Stimulated activated CD8-positive, alpha-beta memory T cell treated with anti-CD3 and anti-CD28 coated beads, Interleukin-12 subunit alpha, Interleukin-12 subunit beta, amount 100 ng/mL, for 4 hours (primary cell): ENCODE measurements at places on chromosomes 3 and 15.

DNA sequence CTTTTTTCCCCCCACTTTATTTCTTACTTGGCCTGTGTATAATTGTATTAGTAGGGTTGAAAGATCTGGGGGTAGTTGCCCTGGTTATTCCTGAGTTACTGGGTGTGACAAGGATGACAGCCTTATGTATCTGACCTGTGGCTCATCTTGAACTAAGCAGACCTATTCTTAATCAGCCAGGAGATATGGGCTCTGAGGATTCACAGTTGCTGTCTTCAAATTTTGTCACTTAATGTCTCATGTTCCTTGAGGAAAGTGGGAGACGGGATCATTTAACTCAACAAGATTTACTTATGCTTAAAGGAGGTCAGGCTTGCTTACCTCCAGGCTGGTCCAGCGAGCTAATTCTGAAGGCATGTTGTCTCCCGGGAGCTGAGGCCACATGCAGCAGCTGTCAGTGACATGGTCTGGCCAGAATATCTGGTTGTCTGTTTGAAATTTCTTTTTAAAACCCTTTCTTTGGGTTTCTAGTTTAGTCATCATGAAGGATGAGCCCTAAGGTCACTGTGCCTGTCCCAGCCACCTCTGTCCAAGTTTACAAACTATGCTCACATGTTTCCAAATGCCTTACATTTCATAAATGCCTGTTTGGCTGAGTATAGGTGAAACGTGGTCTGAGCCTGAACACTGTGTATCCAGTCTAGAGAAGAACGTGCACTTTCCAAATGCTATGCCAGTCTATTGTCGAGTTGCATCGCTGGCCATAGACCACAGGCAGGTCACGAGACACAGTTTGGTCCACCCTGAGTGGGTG lies 26.8 kb downstream of the LRTM1 start:
- DNase-seq = no peak

DNA sequence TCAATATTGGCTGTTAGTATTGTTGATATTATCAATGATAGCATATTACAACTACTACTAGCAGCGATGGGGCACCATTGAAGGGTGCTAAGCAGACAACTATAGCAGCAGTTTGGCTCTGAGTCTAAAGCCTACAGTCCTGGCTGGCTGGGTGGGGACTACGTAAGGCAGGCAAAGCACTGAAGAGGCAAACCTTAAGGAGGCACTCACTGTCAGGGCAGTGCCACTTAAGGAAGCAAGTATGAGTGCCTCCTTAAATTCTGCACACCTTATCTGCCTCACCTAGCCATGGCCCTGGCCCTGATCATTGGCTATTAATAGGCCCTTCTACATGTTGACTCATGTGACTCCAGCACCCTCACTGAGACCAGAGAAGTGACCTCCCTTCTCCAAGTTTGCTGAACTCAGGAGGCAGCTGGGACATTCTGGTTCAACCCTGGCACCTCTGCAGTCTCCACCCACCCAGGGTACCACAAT lies 20.6 kb downstream of the CDCP1 start:
- DNase-seq = no peak

- DNase-seq = no peak
Measured at GRCh38 chr3:70716832-70717231, 404.4 kb upstream of the MDFIC2 start.

GRCh38 chr3:98994128-98994762 lies 92.8 kb upstream of the DCBLD2 start:
- no peak for DNase-seq

GRCh38 chr15:48371961-48372360 lies 40.7 kb downstream of the DUT start:
- no peak for DNase-seq

DNA sequence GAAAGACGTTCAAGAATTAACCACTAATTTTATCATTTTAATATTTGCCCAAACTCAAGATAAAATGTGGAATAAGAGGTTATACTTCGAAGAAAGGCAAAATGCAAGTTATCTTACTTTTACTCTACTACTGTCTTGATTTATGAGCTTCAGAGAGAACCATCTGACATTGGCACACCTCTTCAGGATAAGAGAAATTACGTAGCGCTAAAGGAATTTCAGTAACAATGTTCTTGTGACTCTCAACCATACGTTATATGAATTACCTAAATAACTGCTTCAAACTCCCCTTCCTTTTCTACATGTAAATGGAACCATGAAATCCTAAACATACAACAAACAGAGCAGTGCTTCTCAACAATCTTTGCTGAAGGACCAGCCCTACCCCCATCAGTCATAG lies 96.8 kb downstream of the ZNF385D start:
- DNase-seq = no peak

- DNase-seq = no peak
Measured at GRCh38 chr3:191136347-191136746, 62.7 kb upstream of the OSTN start.

GRCh38 chr15:38440353-38441129 lies 13.4 kb upstream of the FAM98B start:
- DNase-seq = no peak

GRCh38 chr15:87518957-87519356 lies 737.6 kb downstream of the NTRK3 start:
- no peak for DNase-seq

- DNase-seq = no peak
Measured at GRCh38 chr15:70339571-70340493, 242.1 kb upstream of the TLE3 start.

- no peak for DNase-seq
Measured at GRCh38 chr3:73626106-73626505, 1.4 kb upstream of the PDZRN3 start.

DNA sequence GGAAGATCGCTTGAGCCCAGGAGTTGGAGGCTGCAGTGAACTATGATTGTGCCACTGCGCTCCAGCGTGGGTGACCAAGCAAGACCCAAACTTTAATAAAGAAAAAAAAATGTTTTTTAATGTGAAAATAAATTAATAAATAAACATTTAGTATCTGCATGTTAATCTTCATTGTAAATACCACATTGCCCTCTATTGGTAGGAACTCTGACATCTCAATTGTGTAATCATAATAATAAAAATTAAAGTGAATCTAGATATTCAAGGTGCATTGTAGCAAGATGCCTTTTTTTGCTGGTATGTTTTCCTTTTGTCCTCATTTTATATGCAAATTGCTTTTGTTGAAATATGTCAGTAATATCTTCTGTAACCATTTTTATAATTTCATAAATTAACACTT lies 95.0 kb upstream of the LIMD1 start:
- no peak for DNase-seq

DNA sequence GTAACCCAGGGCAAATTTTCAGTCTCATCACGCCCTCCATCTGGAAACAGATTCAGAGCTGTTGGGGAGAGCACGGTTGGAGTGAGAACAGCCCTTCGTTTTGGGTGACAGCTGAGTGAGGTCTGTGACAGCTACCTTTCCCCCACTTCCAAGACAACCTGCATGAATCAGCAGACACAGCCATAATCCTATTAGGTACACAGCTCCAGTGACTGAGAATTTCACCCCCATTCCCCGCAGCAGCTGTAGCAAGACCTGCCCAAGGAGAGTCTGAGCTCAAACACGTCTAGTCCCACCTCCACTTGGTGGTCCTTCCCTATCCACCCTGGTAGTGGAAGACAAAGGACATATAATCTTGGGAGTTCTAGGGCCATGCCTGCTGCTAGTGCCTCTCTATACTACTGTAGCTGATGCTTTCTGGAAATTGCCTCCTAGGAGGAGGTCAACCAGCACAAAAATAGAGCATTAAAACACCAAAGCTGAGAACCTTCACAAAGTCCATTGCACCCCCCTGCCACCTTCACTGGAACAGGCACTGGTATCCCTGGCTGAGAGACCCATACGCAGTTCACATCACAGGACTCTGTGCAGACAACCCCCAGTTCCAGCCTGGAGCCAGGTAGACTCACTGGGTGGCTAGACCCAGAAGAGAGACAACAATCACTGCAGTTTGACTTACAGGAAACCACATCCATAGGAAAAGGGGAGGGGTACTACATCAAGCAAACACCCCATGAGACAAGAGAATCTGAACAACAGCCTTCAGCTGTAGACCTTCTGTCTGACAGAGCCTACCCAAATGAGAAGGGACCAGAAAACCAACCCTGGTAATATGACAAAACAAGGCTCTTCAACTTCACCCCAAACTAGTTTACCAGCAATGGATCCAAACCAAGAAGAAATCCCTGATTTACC lies 448.6 kb upstream of the CBLB start:
- no peak for DNase-seq

DNA sequence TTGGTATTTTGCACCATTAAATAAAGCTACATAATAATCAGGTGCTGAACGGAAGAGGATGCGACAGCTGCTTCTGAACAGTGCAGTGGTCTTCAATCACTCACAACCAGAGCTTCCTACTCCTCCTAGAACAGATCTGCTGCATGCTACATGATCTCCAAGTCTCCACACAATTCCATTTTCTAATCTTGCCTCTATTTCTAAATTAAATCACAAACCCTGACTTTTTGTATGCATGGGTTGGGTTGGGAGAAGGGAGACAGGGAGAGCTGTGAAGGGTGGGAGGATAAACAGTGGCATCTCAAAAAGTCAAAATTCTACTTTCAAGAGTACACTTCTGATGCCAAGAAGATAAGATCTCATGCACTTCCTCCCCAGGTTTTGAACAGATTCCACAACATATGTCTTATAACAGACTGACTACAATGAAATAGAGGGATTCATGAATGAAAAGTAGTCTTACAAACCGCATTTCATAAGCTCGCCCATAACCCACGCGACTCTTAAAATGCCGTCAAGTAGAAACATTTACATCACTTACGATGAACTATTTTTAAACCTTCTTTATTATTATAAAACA lies 57.2 kb downstream of the CHSY1 start:
- DNase-seq = no peak

GRCh38 chr3:88795503-88795902 lies 311.9 kb upstream of the EPHA3 start:
- DNase-seq = no peak

DNA sequence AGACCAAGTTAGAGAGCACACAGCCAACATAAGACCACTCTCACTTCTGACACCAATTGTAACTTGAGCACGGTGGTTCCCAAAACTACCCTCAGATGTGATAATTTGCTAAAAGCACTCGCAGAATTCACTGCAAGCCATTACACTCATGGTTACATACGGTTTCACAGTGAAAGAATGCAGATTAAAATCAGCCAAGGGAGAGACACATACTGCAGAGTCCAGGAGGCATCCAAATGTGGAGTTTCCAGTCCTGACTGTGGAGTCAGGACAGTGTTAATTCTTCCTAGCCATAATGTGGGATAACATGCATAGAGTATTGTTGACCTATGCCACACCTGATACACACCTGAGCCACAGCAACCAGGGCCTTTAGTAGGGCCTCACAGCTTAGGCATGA lies 956.4 kb downstream of the NTRK3 start:
- no peak for DNase-seq

DNA sequence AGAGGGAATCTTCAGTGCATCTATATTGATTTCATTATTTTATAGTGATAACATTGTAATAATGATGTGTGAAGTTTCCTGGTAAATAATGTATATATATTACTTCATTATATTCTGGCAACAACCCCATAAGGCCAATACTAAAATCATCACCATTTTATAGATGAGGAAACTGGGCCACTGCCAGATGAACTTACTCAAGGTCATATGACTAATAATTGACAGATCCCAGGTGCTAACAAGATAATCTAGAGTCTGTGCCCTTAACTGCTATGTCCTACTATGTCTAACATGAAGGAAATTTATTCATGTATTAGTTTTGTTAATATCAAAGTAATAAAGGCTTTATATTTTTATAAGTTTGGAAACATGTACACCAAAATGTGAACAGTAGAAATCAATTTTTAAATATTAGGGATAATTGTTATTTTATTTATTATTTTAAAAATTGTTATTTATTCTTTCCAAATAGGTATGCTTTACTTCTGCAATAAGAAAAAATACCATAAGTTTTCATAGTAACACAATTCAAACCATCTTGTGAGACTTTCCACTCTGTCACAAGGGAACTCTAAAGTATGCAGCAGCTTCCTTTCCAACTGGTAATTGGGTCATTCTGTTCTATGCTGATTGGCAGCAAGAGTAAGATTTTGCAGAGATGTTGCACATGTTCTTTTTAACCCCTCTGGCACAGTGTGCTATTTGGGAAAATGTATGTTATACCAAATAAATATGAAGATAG lies 90.8 kb upstream of the CMC1 start:
- no peak for DNase-seq

GRCh38 chr3:157475921-157476414 lies 27.2 kb downstream of the VEPH1 start:
- no peak for DNase-seq

GRCh38 chr3:179027326-179027900 lies 44.2 kb downstream of the ZMAT3 start:
- no peak for DNase-seq

GRCh38 chr15:63264688-63265293 lies 12.6 kb upstream of the APH1B start:
- no peak for DNase-seq

- DNase-seq = no peak
Measured at GRCh38 chr15:91566141-91566540, 287.4 kb upstream of the SLCO3A1 start.

DNA sequence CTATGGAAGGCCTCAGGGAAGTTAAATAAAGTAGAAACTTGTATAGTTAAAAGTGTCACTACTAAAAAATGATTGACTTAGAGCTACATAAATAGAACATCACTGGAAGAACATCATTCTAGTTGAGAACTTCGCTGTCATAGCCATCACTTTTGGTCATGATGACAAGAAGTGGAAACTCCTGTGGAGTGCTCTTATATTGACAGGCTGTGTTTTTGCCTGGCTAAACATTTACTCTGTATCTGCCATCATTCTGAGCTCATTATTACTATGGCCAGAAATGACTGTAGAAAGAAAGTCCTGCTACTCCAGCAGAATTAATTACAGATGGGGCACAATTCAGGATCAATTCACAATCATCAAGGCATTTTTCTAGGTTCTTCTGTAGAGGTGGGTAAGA lies 165.1 kb upstream of the GOLIM4 start:
- no peak for DNase-seq

- DNase-seq = no peak
Measured at GRCh38 chr3:58129041-58129770, 81.6 kb downstream of the DNASE1L3 start.

- DNase-seq = no peak
Measured at GRCh38 chr15:95291898-95292472, 1038.5 kb upstream of the NR2F2 start.

DNA sequence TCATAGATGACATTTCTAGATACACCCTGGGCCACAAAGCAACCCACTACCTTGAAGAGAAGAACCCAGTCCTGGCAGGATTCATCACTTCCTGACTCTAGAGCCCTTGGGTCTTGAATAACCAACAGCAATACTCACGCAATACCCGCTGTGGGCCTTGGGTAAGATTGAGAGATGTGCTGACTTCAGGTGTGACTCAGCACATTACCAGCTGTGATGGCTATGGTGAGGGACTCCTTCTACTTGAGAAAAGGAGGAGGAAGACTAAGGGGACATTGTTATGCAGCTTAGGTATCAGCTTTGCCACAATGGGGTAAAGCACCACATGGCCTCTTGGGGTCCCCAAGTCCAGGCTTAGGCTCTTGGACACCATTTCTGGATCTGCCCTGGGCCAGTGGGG lies 14.9 kb downstream of the C3orf33 start:
- DNase-seq = no peak
